Cerebellum (tissue), 4 donors: ENCODE measurements at places on chromosomes 3 and 15. TPM values are rescaled to one million over a fixed set of nuclear protein-coding genes. Genes with fewer than 3 reads are reported as not detected.

The RPL32 gene
- total RNA-seq = 1,138 TPM

The PPIB gene
- total RNA-seq = 98.6 TPM

DNA sequence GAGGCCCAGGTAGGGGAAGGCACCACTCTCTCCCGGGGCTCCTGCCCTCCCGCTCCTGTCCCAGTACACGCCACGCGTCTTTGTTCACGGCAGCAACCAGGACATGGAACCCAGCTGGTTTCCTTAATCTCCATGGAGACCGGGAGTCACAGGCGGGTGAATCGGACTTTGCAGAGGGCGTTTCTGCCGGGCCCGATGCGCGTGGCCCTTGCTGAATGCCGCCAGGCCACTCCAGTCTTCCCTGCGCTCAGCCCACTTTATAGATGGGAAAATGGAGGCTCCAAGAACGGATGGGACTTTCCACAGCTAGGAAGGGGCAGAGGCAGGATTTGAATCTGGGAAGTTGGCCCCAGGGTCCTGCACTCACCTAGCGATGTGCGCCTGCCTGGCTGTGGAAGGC, 7.4 kb downstream of the PLXND1 start:
- no peak for DNase-seq

GRCh38 chr3:39096775-39097174, 10.7 kb downstream of the GORASP1 start:
- DNase-seq = peak; percentile 30

GRCh38 chr3:190182418-190183043, 61.8 kb upstream of the P3H2 start:
- DNase-seq = no peak

The PRSS50 gene
- total RNA-seq = 0.45 TPM

DNA sequence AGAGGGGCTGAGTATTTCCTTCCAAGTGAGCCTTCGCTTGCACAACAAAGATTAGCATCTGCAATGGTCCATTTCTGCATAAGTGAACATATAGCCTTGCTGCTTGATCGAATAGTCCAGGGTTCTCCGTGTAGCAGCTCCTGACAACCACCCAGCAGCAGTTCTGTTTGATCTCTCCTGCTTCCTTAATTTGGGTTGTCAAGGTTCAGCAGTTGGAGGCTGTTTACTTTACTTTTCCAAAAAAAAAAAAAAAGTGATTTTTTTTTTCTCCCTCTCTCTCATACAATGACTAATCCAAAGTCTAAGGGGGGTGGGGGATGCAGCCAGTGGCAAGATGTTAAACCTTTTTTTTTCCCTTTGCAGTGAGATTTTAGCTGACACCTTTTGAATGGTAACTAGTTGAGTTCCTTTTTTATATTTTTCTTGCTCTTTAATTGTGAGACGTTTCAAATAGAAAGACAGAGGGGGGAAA, 3.6 kb downstream of the FOXP1 start:
- DNase-seq = no peak

The HTR3E gene
- not detected for total RNA-seq

The TMCO5A gene
- not detected for total RNA-seq

DNA sequence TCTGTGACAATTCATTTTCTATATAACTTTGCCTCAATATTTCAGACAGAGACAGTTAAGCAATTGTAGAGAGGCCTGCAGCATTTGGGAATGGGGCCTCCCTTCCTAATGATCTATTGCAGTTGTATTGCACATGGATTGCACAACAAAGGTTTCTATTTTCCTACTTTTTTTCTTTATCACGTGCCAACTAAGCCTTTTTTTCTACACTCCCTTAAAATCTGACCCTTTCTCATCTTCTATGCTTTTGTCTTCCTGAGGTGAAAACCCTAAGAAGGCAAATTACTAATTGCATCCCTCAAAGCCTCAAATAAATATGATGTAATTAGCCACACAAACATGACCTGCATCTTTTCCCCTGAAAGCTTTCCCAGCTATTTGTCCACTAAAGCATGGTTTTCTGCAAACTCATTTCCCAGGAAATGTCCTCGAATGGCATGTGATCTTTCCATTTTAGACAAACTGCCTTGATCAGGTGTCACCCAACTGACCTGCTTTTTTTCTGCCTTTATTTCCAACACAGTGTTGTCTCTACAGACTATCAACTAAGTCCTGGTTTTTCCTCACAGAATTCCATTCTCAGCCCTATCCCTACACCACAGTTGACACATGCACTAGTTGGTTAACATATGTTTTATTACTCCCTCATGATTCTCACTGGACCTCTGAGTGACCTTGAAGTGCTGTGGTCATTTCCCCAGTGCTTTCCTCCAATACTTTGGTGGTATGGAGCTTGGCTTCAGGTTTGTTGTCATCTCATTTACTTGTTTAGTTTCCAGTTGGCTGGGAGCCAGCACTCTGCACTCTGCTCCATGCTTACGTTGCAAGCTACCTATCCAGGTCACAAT, 31.9 kb upstream of the TSC22D2 start:
- DNase-seq = no peak

DNA sequence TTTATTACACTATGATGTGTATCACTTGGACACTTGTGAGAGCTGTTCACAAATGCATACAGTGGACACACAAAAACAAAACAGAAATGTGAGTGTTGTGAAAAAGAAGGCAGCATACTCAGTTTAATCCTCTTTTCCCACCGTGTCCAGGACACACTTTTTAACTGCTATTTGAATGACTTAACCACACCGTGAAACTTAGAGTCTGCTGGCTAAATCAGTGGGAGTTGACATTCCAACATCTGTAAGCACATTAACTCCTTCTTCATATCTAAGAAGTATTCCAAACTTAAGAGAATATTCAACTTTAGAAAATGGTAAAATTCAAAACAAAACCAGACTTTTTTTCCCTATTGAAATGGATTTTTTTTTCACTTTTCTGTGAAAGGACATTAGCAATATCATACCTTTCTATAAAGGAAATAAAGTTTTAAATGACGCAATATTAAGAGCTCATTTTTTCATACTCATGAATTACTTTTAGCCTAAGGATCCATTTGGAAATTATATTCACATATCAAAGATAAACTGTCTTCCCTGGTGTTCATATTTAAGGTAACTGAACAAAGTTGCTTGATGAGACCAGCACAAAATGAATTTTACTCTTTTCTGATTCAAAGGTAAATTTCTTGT, 316.6 kb downstream of the RBMS3 start:
- DNase-seq = no peak

The DCLK3 gene
- total RNA-seq = 3.6 TPM

GRCh38 chr15:64919721-64920120, 8.0 kb downstream of the ANKDD1A start:
- no peak for DNase-seq

DNA sequence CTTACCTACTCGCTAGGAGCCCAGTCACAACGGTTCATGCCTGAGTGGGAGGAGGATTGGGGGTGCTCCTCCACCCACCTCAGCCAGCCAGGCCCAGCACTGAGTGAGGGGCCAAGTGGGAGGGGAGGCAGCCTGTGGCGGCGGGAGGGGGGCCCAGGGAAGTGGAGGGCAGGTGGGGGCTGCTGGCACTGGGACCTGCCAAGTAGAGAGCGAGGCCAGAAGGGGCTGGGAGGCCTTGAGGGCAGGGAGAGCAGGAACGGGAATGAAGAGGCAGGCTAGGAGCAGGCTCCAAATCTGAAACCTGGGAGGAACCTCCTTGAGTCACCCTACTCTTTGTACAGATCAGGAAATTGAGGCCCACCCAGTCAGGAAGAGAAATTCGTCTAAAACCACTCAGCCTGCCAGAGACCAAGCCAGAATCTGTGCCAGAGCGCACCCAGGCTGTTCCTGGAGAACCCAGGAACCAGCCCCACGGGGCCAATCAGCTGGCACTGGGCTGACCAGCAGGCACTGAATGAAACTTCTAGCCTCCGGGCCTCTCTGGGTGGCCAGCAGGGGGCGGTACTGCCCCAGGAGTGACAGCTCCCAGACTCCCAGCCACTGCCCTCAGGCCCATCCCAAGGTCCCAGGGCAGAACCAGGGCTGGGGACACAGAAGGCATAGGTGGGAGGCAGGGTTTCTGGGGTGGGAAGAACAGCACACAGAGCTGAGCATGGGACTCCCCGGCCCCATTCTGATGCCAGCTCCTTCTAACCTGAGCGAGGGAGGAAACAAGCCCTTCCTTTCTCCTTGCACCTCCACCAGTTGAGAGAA, 14.8 kb upstream of the CYP11A1 start:
- DNase-seq = peak; percentile 90

GRCh38 chr3:129553719-129554118, 10.7 kb downstream of the H1-8 start:
- no peak for DNase-seq

DNA sequence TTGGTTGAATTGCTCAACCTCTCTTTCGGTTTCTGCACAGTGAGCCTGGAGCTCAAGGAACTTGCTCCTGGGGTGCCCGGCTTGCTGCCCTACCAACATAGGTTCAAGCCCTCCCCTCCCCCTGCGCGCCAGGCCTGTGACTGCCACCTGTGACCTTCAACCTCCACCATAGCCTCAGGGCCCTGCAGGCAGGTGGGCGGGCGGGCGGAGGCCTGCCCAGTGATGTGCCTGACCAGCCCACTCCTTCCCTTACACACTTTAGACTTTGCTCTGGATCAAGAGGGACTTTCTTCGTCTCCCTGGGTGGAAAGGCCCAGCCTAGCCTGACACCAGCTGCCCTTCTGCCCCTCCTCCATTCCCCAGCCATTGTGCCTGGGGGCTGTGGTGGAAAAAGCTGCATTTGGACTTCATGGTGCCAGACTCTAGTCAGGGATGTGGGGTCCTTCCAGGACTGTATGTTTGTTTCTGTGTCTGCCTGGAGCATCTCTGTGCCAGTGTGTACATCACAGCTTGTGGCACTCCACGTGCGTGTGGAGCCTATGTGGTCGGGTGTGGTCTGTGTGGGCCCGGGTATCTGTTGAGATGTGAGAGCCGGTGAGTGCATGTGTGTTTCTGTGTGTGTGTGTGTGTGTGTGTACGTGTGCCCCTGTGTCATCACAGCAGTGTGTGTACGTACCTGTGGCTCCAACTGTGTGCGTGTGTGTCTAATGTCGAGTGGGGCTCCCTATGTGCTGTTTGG, 9.5 kb downstream of the PRKCD start:
- no peak for DNase-seq

DNA sequence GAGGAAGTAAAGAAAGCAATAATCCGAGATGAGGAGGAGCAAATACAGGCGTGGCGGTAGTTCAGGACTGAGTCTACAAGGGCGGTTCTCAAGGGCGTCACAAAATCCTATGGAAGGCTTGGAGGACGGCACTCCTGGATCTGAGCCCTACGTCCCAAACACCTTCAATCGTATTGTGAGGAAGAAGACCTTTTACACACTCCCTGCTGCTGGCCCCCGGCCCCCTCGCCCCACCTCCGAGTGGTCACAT, 747 bp downstream of the PLD1 start:
- no peak for DNase-seq

- no peak for DNase-seq
Measured at GRCh38 chr3:126777366-126777765, 73.3 kb downstream of the CHCHD6 start.

DNA sequence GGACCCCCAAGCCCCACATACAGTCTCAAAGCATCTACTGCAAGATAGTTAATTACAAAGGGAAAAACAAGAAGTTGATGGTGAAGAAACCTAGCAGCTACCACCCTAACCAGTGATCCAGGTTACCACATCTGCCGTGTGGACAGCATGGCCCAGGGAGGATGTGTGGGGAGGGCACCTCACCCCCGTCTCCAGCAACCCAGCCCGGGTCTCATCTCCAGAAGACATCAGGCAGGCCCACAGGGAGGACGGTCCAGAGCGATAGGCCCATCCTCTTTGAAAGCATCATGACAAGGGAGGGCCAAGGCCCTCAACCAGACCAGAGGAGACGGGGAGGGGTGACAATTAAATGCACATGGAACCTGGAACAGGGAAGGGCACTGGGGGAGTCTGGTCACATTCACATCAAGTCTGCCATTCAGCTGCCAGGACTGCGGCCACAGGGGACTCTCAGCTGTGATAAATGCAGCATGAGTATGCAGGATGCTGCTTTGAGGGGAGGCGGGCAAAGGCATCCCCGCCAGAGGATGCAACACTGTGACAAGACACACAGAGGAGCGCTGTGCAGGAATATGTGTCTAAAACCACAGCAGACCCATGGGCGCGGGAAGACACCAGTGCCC, 18.8 kb downstream of the ZXDC start:
- DNase-seq = no peak

The GPR87 gene
- total RNA-seq = not detected

The GOLGA8T gene
- total RNA-seq = 0.64 TPM

DNA sequence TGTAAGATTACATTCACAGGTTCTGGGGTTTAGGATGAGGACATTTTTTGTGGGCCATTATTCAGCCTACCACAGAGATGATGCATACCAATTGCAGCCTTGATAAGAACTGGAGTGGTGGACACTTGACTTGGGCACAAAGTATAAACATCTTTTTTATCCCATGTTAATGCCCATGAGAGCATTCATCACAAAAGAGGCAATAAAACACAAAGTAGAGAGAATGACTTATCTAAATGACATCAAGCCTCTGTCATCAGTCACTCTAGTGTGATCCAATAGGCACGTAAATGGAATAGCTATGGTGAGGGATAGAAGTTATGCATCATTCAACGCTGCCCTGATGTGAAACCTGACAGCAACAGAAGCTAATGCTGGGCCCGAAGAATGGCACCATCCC, 25.8 kb downstream of the VEPH1 start:
- DNase-seq = no peak

GRCh38 chr15:71146580-71146982, 31.3 kb downstream of the THSD4 start:
- DNase-seq = no peak

DNA sequence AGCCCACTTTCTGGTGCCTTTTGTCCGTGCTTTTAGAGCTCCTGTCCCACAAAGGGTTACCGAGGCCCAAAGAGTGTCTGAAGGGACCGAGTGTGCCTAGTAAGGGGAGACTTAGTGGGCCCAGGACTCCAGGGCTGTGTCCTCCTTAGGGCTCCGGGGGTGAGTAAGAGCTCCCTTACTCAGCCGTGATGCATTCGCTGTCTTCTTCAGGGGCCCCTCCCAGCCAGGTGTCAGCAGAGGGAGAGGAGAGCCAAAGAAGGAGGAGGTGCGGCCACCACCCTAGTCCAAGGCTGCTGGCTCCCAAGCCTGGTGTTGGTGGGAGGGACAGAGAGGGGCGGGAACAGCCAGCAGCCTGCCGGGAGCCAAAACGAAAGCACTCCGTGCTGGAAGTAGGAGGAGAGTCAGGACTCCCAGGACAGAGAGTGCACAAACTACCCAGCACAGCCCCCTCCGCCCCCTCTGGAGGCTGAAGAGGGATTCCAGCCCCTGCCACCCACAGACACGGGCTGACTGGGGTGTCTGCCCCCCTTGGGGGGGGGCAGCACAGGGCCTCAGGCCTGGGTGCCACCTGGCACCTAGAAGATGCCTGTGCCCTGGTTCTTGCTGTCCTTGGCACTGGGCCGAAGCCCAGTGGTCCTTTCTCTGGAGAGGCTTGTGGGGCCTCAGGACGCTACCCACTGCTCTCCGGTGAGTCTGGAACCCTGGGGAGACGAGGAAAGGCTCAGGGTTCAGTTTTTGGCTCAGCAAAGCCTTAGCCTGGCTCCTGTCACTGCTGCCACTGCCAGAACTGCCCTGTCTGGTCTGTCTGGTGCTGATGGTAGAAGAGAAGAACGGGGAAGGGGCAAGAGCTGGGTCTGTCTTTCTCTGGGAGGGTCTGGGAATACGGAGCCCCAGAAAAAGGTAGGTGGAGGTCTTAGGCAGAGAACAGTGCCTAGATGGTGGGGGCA, at the start of gene IL17RC:
Gene IL17RC (plus strand): TSS at position 365 of the 947 bp plus-strand sequence. CDS start 218 bp downstream, at position 583.
- peak; percentile 70 for DNase-seq

GRCh38 chr3:141663993-141664392, 74.1 kb upstream of the RNF7 start:
- DNase-seq = no peak

The THSD4 gene
- total RNA-seq = 4.6 TPM

- no peak for DNase-seq
Measured at GRCh38 chr3:184209146-184209923, 20.1 kb upstream of the VWA5B2 start.

The ATP13A5 gene
- 0.27 TPM for total RNA-seq

The DISP2 gene
- total RNA-seq = 30.9 TPM
